ENCODE measurements at places on chromosomes 12 and 14.

DNA sequence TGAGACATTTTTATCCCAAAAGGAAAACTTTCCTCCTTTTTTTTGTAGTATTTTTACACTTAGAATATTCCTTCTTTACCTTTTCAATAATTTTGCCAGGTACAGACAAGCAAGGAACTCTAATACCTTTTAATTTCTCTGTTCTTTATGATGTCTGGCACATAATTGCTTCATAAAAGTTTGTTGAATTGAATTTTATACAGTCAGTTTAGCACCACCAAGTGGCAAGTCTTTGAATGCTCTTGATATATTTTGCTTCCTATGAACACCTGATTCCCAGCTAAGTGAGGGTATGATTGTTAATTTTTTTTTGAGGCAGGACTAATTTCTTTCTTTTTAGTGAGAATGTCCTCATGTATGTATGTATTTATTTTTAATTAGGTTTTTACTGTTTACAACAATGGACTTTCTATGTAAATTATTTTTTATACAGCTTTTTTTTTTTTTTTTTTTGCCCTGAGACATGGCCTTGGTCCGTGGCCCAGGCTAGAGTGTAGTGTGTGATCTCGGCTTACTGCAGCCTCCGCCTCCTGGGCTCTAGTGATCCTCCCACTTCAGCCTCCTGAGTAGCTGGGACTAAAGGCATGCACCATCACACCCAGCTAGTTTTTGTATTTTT, 6.9 kb downstream of the TBC1D15 start:
- DNase-seq, result no peak

GRCh38 chr14:23299211-23299957, 3.3 kb downstream of the PPP1R3E start:
- DNase-seq, result no peak

DNA sequence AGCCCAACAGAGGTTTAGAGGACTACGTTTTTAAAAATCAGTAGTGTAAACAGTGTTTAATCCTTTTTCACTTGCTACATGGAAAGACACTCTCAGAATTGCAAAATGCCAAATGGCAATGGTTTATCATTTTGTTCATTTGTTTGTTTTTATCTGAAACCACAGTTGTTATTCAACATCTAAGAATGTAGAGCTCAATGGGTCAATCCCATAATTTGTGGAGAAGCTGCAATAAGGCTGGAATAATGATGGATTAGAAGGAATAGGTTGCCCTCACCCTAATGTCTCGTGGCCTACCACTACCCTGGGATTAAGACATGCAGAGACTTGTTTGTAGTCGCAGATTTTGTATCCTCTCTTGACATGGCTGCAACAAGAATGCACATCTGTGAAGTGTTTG, 115.7 kb downstream of the LLPH start:
- DNase-seq, result no peak

- DNase-seq, result peak; percentile 61
Observed at GRCh38 chr12:51217133-51217967, 512 bp downstream of the POU6F1 start.

GRCh38 chr14:76467711-76468155, 91.8 kb downstream of the ESRRB start:
- DNase-seq, result no peak

DNA sequence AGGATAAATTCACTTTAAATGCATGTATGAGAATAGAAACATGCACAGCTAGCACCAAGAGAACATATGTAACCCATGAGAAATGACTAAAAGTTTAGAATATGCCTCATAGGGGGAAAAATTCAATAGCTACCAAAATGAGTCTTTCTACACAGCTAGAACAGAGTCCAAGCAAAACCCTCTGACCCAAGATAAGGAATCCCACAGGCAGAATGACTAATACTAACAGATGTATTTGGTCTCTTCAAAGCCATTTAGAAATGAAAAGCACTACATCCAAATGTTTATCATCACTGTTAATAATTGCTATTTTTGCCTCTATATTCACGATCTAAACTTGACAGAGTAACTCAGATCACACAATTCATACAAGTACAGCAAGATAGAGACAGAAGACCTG, 44.0 kb downstream of the KICS2 start:
- DNase-seq, result no peak

- DNase-seq, result no peak
Observed at GRCh38 chr12:3252450-3252891, 175.3 kb downstream of the TSPAN9 start.

GRCh38 chr12:112172556-112173324, 47.4 kb downstream of the TRAFD1 start:
- DNase-seq, result no peak

- no peak for DNase-seq
Observed at GRCh38 chr12:53811606-53812005, 59.8 kb upstream of the CISTR start.

DNA sequence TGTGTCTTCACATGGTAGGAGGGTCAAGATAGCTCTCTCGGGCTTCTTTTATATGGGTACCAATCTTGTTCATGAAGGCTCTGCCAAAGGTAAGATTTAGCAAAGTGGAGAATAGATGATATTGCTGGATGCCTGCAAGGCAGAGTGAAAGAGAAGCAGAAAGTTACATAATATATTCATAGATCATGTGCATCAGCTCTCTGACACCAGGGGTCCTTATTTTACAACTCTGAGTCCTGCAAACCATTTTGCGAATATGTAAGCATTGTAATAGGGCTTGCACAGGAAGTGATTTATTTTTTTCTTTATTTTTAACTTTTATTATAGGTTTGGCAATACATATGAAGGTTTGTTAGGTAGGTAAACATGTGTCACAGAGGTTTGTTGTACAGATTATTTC, 31.8 kb downstream of the CRADD start:
- DNase-seq, result no peak

DNA sequence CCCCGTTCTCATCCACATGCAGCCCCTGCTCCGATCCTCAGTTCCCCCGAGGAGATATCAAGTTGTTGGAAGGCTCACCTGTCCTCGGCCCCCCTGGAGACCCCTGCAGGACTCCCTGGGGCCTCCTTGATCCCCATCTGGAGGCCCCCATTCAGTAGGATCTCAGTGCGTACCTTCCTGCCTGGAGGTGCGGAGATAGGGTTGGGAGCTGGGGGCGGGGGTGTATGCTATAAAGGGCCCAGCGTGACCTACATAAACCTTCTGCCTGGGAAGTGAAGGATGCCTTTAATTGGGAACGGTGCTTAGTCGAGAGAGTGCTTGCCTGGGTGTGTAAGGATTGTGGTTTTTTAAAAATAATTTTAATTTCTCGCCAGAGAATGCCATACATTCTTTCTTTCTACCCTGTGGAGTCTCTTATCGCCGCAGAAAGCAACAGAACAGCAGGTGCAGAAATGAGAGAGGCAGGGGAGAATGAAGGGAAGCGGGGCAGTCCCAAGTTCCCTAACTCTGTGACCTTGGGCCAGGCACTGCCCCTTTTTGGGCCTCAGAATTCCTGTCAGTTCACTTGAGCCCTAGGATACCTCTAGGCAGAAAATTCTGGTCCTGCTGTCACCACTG, 153.7 kb downstream of the TSPAN9 start:
- DNase-seq, result no peak

DNA sequence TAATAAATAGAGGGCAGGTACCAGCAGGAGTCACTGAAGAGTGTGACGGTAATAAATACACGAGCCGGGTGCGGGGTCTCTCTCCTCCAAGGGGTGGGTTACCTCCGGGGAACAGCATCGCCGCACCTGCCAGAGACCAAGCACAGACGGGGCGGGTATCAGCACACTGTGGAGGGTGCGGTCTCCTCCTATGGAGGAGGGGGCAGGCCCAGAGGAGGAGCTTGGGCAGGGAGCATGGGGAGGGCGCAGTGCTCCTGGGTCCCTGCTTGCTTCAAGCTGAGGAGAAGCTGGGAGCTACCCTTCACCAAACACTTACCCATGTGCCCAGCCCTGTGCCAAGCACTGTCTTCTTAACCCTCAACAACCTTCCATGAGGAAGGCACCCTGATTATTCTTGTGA, 12.8 kb downstream of the PGF start:
- DNase-seq, result no peak

- no peak for DNase-seq
Observed at GRCh38 chr14:71168564-71169427, 261.5 kb downstream of the PCNX1 start.

- DNase-seq, result no peak
Observed at GRCh38 chr14:81161088-81161487, 59.7 kb downstream of the GTF2A1 start.

DNA sequence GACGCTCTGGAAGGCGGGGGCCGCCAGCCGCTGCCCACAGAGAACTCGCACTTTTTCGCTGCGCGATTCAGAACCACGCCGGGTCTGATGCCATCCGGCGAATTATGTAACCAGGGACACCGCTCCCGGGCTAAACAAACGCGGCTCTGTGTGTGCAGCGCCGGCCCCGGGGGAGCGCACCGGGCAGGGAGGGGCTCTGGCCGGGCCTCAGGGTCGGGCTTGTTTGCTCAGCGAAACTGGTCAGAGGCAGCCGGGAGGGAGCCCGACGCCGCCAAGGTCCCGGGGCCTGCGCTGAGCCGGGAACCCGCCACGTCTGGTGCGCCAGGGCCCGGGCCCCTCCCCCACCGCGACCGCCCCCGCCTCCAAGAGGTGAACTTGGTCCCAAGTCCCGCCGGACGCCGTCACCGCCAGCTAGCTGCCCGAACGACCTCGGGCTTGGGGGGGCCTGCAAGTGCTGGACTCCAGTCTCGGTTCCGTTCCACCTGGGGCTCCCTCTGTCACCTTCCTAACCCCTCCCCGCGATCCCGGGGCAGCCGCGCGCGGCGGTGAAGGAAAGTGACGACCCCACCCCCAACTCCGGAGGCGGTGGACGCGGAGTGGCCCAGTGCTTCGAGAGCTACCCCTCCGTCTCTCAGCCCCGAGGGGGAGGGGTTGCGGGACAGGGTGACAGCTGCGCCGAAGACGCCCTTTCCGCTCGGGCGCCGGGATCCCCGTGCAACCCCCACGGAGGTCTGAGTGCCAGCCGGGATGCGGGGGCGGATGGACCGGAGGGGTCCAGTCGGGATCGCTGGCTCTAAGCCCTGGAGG, 848 bp downstream of the CTDSP2 start:
- DNase-seq, result peak; percentile 79

DNA sequence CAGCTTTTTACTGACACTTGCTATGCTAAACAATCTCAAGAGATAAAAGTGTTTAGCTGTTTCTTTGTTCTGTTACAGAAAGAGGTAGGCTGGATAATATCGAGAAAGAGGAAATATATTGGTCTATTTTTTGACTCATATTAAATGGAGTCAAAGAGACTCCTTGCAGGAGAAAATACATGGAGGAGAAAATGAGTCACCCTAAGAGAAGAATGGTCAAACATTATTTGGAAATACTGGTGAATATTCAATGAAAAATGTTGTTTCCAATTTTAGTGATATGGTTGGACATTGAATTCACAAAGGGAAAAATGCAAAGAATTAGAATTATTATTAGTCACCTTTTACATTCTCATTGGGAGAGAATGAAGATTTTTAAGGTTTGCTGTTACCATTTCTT, 3.2 kb downstream of the KCNJ8 start:
- DNase-seq, result no peak

GRCh38 chr14:53948205-53948884, 8.3 kb downstream of the BMP4 start:
- DNase-seq, result no peak

DNA sequence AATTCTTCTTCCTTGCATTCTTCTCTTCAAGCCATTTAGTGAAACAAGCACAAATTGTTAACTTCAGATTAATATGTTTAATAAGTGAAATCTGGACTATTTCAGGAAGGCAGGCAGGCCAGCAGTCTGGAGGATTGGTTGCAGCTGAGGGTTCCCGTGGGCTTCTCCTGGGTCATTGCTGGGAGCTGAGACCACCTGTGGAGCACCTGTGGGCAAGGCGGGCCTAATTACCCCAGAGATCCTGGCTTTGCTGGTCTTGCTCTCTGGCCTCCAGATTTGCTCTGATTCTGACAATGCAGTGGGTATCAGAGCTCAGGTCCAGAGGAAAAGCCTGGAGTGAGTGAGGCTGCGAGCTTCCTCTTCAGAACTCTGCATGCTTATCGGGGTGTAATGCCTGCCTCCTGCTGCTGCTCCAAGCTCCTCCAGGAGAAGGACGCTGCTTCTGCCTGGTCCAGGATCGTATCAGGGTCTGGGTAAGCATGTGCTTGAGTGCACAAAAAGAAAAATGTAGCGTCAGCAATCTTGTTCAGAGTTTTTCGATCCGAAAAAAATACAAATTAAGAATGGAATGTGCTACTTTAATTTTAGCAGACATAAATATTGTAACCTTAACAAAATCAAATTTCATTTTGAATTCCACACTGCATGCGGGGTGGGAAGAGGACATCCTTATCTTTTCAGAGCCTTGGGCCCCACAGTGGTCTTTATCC, 93.8 kb downstream of the TMEM30B start:
- no peak for DNase-seq

DNA sequence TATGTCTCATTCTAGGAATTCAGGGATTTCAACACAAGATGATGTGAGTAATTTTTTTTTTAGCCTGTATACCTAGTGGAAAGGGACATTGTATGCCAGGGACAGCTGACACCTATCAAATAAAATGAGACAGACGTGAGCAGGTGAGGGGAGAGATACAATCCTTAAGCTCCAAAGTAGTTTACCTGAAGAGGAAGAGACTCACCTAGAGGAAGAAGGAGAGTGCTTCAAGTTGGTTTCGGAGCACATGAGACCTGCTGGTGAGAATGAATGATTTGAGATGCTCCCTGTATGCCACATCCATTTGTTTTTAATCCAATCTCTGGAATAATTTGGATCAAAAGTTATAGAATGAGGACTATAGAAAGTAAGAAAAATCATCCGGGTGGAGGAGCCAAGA, 915.4 kb upstream of the FBXO33 start:
- no peak for DNase-seq

- DNase-seq, result no peak
Observed at GRCh38 chr12:75599061-75599460, 87.7 kb upstream of the KRR1 start.

- DNase-seq, result no peak
Observed at GRCh38 chr14:53696217-53696965, 260.2 kb downstream of the BMP4 start.

DNA sequence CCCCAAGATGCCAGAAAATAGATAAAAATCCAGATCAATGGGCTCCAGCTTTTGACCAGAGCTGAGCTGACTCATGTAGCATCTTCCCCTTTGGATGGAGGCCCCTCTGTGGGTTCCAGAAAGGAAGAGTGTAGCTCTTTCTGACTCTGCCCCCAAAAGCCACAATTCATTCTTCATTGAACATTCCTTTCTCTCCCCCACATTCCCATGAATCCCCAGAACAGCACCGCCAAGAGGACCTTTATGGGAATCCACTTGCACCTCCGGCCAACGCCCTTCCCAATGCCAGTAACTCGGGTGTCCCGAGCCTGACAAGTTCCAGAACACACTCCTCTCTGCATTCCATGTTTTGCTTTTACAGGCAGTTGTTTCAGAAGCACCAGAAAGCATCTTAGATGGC, 210.6 kb upstream of the DIO3 start:
- DNase-seq, result no peak

GRCh38 chr12:109069307-109070271, 17.2 kb downstream of the USP30 start:
- DNase-seq, result no peak

GRCh38 chr14:79411403-79412174, 799.7 kb downstream of the DIO2 start:
- DNase-seq, result no peak
